Kidney (tissue), 22 donors: ENCODE measurements at places on chromosomes 2 and 18.

DNA sequence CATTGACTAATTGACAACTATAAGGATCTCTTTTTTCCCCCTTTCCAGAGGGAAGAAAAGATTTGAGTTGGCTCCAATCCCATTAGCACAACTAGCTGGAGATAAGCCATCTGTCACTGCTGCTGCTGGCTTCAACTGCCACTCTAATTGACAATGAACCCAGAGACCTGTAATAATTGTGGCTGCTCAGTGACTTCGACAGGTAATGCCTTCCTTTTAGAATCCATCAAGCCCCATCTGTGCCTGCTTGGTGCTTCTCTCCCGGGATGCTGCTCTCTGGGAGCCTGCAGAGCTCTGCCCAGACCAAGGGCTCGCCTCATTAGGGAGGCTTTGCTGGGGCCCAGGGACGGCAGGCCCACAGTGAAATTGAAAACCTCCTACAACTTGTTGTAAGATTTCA lies 376.7 kb upstream of the SOX11 start:
- DNase-seq: no peak

- DNase-seq: no peak
These were observed 11.2 kb upstream of the BOD1L2 start for GRCh38 chr18:57135699-57136098.

DNA sequence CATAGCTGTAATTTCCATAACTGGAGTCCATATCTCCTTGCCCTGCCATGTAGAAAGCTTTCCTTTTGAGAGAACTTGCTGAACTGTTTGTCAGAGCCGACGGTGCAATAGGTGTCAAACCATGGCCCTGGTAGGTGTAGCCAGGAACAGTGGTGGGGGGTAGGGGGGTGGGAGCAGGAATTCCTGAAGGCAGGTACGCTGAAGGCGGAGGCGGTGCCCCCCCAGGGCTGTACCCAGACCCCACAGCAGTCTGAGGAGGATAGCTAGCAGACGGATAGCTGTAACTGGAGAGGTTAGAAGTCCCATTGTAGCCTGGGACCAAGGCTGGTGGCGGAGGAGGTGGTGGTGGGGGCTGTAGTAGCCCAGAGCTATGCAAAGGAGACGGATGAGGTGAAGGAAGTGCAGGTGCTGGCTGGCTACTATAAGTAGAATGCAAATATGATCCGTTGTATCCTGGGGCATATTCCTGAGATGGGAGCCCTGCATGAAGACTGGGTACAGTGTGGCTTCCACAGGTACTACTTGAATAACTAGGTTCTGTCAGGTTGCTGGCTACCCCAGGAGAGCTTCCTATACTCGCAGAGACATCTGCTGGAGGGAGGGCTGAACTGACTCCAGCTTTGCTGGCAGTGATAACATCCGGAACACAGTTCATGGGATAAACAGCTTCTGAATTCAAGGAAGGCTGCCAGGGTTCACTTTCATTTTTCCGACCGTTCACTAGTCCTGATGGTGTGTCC lies 124.8 kb downstream of the FIGN start:
- no peak for DNase-seq

DNA sequence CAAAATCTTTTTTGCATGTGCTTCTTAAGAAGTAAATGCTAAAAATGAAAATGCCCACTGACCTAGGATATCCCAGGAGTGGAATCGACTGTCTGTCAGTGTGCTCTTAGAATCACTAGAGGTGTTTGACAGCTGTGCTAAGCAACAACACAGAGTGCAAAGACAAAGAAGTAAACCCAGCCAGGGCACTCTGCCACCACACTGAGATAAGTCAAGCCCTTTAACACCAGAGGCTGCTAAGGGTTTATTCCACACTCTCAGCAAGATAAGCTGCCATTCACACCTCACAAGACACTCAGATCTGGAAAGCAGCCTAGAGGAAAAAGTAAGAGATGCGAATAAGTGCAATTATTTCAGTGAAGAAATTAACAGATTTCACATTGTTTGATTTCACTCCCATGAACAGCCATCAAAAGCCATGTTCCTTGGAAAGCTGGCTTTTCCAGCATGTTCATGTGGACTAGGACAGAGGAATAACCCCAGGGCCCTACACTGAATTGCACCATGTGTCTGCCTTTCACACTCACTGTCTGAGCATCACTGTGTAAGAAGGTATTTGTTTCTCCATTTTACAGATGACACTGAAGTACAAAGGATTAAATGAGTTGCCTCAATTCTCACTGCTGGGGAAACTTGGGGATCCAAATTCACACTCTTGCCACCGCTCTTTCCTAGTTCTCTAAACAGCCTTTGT lies 6.0 kb upstream of the BMP10 start:
- no peak for DNase-seq

DNA sequence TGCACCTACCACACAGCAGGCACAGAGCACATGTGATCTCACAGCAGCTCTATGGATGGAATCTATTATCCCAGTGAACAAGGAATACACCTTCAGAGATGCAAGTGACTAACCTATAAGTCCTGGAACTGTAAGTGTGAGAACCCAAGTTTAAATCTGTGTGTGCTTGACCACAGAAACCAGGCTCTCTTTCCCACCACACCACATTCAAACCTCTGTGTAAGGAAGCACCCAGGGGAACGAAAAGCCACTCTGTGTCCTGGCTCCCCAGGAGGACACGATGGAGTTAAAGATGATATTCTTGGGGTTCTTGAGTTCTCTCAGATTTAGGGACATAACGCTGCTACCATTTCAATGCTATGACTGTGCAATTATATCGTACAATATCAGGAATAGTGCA lies 38.9 kb downstream of the TTR start:
- no peak for DNase-seq

GRCh38 chr2:64787698-64788097 lies 134.0 kb upstream of the SERTAD2 start:
- no peak for DNase-seq

- no peak for DNase-seq
These were observed 20.0 kb downstream of the EFHD1 start for GRCh38 chr2:232653441-232653840.

DNA sequence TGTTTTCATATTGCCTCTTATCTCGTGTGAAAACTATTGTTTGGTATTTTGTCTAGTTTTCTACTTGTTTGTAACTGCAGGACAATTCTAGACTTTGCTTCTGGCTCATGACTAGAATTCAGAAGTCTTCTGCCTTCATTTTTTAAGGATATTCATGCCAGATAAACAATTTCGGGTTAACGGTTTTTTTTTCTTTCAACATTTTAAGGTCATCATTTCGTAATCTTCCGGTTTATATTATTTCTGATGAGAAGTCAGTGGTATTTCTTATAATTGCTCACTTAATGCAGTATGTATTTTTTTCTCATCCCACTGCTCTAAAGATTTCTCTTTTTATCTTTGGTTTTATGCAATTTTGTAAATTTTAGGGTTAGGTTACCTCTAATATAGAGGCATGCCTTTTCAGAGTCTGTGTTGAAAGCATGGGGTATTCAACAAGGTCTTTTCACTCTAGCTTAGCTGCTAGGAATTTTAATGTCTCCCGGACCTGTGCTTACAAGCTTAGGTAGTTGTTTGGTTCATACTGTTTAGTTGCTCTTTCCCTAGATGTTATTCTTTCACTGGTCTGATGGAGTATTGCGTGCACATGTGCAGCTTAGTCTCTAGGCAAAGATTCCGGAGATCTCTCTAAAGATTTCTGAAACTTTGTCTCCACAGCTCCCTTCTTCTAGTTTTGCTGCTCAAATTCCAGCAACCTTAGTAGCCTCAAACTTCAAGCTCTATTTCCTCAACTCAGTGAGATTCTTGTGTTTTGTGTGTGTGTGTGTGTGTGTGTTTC lies 198.1 kb downstream of the MCFD2 start:
- DNase-seq: no peak

- DNase-seq: no peak
These were observed 86.9 kb downstream of the LTBP1 start for GRCh38 chr2:33033606-33034081.

DNA sequence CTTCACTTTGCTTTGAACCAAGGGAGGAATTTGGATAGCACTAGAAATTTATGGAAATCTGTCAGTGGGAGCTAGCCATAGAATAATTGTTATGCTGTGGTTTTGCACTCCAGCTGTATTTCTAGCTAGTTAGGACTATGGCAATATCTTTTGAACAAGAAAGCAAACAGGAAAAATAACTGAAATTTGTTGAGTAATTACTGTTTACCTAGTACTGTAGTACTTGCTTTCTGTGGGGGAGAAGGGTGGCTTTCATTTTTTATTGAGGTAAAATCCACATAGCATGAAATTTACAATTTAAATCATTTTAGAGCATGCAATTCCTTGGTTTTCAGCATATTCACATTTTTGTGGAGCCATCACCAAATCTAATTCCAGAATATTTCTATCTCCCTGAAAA lies 28.4 kb downstream of the MBD5 start:
- DNase-seq: no peak

- DNase-seq: no peak
These were observed 181.9 kb upstream of the DTNA start for GRCh38 chr18:34528177-34528576.

GRCh38 chr2:238326801-238327365 lies 6.6 kb downstream of the TRAF3IP1 start:
- no peak for DNase-seq

- DNase-seq: no peak
These were observed 1.3 kb upstream of the FEV start for GRCh38 chr2:218986148-218986761.

DNA sequence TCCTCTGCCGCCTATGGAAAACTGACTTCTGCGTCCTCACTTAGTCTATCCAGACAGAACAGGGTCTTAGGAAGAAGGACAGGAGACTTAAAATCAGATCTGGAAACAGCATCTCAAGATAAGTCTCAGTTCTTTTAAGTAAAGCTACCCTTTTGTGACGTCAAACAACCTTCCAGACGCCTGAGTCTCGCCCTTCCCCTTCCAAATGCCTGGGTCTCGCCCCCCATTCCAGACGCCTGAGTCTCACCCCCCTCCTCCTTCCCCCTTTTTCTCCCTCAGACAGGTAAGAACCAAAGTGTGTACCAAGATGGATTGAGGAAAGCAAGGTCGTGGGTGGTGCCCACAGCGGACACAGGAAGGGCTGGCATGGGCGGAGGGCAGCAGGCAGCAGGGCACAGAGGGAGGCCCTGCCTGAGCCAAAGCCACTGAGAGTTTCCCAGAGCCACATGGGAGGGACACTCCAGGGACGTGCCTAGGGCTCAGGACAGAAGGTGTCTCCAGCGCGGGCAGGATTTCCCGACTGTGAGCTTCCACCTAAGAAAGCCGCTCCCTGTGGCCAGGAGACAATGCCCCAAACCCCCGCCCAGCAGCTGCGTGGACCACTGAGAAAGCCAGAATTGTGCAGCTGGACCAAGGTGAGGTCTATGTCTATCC lies 51.3 kb downstream of the ANKMY1 start:
- no peak for DNase-seq

DNA sequence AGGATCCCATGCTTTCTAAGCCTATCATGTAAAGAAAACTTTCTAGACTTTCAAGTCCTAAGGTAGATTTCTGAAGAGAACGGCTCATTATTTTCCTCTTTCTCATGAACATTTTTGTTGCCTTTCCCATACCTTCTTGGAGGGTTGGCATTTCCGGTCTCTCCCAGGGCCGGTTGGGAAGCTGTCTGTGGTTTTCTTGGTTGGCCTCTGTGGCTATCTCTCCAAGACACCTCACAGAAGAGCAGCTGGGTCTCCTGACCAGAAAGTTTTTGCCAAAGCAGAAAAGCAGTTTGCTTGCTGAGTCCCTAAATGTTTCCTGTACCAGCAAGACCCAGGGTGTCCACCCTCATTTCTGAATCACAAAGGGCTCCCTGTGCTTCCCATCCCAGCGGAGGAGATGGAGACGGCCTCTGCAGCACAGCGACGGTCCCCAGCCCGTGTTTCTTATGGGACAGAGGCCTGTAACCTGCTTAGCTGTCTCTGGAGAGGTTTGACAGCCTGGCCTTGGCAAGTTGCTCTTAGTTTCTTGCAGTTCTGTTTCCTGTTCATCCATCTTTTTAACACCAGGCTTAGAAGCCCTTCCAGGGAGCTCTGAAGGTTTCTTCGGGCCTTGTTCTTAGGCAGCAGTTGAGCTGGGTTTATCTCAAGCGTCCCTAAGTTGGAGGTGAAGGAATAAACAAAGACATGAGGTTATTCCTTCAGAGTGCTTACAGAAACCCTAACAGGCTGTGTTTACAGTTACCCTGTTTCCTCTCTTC lies 39.8 kb downstream of the GREB1 start:
- no peak for DNase-seq

DNA sequence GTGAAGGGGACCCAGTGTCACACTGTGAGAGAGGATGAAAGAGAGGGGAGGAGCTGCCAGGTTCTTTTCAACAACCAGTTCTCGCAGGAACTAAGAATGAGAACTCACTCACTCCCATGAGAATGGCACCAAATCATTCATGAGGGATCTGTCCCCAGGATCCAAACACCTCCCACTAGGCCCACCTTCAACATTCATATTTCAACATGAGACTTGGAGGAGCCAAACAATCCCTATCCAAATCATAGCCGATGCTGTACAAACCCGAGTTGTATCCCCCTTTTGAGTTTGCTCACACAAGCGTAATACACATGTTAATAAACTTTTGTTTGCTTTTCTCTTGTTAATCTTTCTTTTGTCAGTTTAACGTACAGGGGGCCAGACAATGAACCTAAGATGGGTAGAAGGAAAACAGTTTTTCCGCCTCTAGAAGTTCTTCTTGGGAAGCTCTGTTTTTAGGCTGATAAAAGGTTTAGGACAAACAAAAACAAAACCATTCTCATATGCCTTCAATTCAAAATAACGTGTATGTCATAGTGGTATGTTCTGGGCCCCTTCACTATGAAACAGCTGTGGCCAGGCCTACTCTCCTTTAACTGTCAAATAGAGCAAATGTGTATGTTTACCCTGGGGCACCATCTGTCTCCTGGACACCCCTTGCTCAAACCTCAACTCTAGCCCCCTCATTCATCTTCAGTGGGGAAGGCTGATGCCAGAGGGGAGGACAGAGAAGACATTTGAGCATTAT lies 9.1 kb upstream of the TMEM37 start:
- DNase-seq: no peak

GRCh38 chr2:33670392-33670937 lies 71.4 kb upstream of the FAM98A start:
- DNase-seq: no peak

- DNase-seq: no peak
These were observed 2.6 kb downstream of the CRYBA2 start for GRCh38 chr2:218990612-218991011.

DNA sequence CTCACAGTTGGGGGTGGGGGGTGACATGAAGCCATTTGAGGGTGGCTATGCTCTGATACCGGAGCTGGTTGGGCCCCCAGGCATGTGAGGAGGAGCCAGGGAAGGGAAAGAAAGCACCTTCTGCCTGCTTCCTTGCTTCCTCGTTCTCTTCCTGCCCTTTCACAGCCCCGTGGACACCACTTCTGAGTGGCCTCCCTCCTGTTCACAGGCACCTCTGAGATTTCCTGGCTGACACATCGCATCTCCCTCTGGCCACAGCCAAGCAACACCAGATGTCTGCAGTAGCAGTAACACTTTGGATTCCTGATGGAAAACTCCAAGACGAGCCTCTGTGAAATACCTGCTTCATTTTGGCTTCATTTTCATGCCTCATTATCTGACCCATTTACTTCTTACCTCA lies 64.7 kb upstream of the ST3GAL5 start:
- no peak for DNase-seq

- DNase-seq: no peak
These were observed 1131.2 kb downstream of the TSN start for GRCh38 chr2:122886479-122887145.

GRCh38 chr2:199366406-199366805 lies 91.3 kb downstream of the SATB2 start:
- DNase-seq: peak; percentile 23
